Effector memory CD8-positive, alpha-beta T cell (primary cell): ENCODE measurements at places on chromosomes 5 and 9.

DNA sequence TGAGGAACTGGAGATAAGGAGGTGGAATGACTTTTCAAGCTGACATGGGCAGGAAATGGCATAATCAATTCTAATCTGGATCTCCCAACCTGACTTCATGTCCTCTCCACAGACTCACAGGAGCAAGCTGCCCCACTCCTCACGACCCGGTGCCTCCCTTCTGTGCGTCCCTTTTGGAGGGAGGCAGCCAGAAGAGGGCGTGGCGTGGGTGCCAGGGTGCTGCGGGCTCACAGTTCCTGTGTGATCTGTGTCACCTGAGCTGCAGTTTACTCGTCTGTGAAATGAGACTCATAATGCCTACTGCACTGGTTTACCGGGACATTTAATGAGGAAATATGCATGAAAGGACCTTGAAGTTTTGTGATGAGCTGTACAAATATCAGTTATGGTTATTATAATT is 207.4 kb downstream of the DAB2IP start:
- DNase-seq = no peak
- no peaks in the 10 kb centered on the region for H3K27me3 ChIP-seq
- no peaks in the 10 kb centered on the region for H3K36me3 ChIP-seq
- H3K27ac ChIP-seq = no peak overlapping the region
- no peaks in the 10 kb centered on the region for H3K4me1 ChIP-seq

DNA sequence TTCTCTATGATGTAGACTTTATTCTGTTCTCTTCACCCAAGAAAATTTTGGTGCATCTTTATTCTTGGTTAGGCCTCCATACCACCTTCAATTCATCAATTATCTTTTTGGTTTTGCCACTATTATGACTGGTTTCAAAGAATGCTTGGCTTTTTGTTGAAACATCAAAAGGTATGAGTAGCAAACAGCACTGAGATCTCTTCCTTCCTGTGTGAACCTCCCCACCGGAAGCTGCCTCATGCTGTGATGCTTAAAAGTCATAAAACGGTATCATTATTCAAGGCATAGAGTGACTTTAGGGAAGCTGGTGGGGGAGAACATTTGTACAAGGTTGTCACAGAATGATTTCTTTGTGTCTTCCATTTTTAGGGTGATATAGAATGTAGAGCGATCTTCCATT is 70.6 kb downstream of the IQGAP2 start:
- peak overlapping the region; percentile 97 for H3K27ac ChIP-seq
- H3K36me3 ChIP-seq = peaks cover 11% of the 10 kb centered on the region
- H3K4me3 ChIP-seq = peak overlapping the region; percentile 77
- peaks cover 41% of the 10 kb centered on the region for H3K4me1 ChIP-seq

DNA sequence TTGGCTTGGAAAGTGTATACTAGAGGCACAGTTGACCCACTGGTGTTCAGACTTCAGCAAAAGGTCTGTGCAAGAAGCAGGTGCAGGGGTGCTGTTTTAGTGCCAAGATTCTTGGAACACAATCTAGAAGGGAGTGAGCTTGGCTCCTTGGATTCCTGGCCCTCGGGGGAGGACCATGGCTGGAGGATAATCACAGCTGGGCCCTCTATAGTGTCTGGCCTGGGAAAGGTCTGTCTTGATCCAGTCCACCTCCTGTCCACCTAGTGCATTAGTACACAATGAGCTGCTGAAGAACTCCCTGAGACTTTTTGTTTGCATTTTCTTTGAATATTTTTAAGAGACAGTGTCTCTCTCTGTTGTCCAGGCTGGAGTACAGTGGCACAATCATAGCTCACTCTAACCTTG is 50.4 kb upstream of the PLPP1 start:
- DNase-seq = no peak
- H3K27ac ChIP-seq = no peak overlapping the region
- H3K27me3 ChIP-seq = peaks cover 4% of the 10 kb centered on the region
- no peak overlapping the region for H3K4me3 ChIP-seq
- H3K4me1 ChIP-seq = peaks cover 1% of the 10 kb centered on the region

- DNase-seq = no peak
- peaks cover 5% of the 10 kb centered on the region for H3K4me1 ChIP-seq
- H3K36me3 ChIP-seq = peaks cover 93% of the 10 kb centered on the region
- no peak overlapping the region for H3K4me3 ChIP-seq
- H3K27me3 ChIP-seq = no peaks in the 10 kb centered on the region
Observed at GRCh38 chr9:2116073-2116472, 100.9 kb downstream of the SMARCA2 start.

DNA sequence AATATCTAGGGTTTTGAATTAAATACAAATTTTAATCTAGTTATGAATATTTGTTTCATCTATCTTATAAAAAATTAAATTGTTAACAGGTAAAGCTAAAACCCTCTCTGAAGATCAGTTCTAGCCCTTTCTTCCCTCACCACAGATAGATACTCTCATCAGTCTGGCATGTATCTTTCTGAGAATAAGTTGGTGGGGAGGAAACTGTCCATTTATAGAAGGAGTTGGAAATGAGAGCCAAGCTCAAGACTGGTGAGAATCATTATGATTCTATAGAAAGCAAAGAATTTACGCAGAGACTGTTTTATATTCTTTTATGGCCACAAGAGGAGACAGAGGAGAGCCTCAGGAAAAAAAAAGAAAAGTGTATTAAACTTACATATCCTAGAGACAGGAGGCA is 59.0 kb downstream of the STARD4 start:
- no peak overlapping the region for H3K4me3 ChIP-seq
- no peak for DNase-seq
- peaks cover 33% of the 10 kb centered on the region for H3K36me3 ChIP-seq
- peak overlapping the region; percentile 2 for H3K27ac ChIP-seq
- no peaks in the 10 kb centered on the region for H3K4me1 ChIP-seq

DNA sequence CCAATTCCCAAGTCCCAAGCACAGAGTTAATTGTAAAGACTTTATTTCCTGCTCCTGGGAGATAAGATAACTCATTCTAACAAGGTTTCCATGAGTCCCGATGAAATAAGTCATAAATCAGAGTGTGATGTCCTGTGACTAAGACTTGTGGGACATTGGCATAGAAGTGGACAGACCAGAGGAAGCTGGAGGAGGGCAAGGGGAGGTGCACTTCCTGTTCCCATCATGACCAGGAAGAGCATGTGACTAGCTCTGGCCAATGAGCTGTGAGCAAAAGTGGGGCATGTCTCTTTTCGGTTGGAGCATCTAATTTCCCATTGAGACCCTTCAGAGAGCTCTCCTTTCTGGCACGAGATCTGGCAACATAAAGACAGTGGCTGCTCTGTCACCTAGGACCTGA is 100.4 kb downstream of the ZNF354C start:
- no peak for DNase-seq
- no peaks in the 10 kb centered on the region for H3K4me1 ChIP-seq
- H3K27ac ChIP-seq = no peak overlapping the region
- H3K36me3 ChIP-seq = no peaks in the 10 kb centered on the region
- H3K4me3 ChIP-seq = no peak overlapping the region

DNA sequence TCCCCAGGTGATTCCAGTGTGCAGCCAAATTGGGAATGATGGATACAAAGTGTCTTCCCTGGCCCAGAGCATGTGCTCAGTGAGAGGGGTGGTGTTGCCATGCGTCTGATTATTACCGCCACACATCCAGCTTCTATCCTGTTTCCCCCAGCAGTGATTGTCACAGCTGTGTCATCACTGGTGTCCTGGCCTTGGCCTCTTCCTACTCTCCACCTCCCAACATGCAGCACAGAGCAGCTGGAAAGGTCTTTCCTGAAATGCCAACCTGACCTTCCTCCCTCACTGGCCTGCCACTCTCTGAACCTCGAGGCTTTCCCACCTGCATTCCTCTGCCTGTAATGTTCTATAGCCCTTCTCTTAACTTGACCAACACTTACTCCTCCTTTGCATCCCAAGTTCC is 60.0 kb downstream of the TMOD1 start:
- H3K4me3 ChIP-seq = no peak overlapping the region
- peaks cover 60% of the 10 kb centered on the region for H3K27me3 ChIP-seq
- peaks cover 4% of the 10 kb centered on the region for H3K4me1 ChIP-seq
- H3K36me3 ChIP-seq = no peaks in the 10 kb centered on the region
- no peak overlapping the region for H3K27ac ChIP-seq
- DNase-seq = no peak

- H3K4me1 ChIP-seq = peaks cover 3% of the 10 kb centered on the region
- no peak overlapping the region for H3K4me3 ChIP-seq
- peaks cover 4% of the 10 kb centered on the region for H3K36me3 ChIP-seq
- no peak overlapping the region for H3K27ac ChIP-seq
Observed at GRCh38 chr5:170109059-170110031, 3.6 kb downstream of the FOXI1 start.

DNA sequence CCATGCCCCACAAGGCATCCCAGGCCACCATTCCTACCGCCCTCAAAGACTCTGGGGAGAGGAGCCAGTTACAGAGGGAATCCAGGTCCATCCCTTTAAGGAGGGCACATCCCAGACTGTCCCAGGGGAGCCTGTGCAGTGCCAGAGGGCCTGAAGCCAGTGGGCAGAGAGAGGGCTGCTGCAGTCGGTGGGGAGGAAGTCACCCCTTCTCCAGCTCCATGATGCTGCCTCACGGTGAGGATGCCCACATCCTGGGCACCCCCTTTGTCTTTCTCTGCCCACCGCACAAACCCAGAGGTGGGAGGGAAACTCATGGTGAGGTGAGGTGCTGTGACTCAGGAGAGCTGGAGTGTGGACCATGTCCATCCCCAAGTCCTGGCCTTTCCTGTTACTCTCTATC is 26.2 kb upstream of the ANKRD33B start:
- no peak for DNase-seq
- H3K4me3 ChIP-seq = peak overlapping the region; percentile 52
- peaks cover 59% of the 10 kb centered on the region for H3K27me3 ChIP-seq
- H3K4me1 ChIP-seq = peaks cover 13% of the 10 kb centered on the region
- H3K27ac ChIP-seq = peak overlapping the region; percentile 44

DNA sequence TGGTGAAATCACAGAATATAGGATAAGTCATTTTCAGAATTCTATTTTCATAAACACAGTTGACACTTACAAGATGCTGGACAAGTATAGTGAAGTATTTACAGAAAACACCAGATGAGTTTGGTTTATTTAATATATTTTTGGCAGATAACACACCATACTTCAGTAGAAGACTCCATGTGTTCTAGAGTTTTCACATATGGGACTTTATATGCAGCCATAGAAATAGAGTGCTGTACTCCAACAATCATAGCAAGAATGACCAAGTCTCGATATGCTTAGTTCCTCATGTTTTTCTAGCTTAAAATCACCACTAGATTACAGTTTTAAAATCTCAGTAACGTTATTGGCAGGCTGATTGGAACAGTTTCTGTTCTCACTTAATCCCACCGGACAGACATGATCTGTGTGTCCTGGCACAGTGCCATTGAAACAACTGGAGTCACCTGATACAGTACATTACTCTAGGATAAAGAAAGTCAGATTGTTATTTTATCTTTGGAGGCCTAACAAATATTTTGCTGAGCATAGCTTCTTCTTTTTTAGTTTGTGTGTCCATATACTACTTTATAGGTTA is 45.8 kb upstream of the ERBIN start:
- H3K4me1 ChIP-seq = no peaks in the 10 kb centered on the region
- DNase-seq = no peak
- no peak overlapping the region for H3K4me3 ChIP-seq
- H3K36me3 ChIP-seq = no peaks in the 10 kb centered on the region
- H3K27ac ChIP-seq = no peak overlapping the region

GRCh38 chr5:108760512-108760911 is 12.8 kb downstream of the FER start:
- no peaks in the 10 kb centered on the region for H3K36me3 ChIP-seq
- H3K27ac ChIP-seq = no peak overlapping the region
- H3K27me3 ChIP-seq = no peaks in the 10 kb centered on the region
- DNase-seq = no peak
- H3K4me1 ChIP-seq = no peaks in the 10 kb centered on the region
- H3K4me3 ChIP-seq = no peak overlapping the region

- H3K36me3 ChIP-seq = peaks cover 91% of the 10 kb centered on the region
- H3K27me3 ChIP-seq = no peaks in the 10 kb centered on the region
- no peak for DNase-seq
- peak overlapping the region; percentile 97 for H3K27ac ChIP-seq
- H3K4me1 ChIP-seq = peaks cover 57% of the 10 kb centered on the region
Observed at GRCh38 chr9:33130961-33131789, 36.0 kb downstream of the B4GALT1 start.
